ENCODE measurements at places on chromosomes 7 and 10.

DNA sequence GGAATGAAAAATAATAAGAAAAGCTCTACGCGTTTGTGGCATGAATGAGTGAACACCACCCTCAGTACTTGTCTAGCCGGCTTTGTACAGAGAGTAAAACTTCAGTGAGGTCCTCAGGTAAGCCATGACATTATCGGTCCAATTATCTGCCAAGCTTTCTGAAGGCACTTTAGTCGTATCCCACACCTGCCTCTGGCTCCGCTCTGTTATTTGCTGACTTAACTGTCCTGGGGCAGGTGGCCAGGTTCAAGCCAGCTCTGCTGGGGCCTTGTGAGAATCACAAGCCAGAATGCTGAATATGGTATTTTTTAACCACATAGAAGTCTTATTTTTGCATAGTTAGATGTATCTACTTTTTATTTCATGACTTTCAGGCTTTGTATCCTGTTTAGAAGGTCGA, 66.0 kb upstream of the FHIP2A start:
- no peak for DNase-seq

DNA sequence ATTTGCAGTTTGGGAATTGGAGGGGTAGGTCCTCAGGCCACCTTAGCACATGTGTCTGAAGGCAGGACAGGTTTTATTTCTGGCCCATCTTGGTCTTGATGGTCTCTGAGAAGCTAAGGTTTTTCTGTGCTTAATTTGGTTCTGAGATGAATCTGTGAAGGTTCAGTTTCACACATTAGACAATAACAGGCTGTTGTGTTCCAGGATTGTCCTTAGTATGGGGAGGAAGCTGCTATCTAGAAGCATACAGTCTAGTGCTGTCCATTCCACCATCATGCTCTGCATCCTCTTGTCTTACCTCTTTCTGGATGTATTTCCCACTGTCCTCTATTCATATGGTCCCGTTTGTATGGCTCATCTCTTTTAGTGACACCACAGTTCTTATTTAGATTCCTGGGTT, 7.1 kb downstream of the UBE2D1 start:
- no peak for DNase-seq

DNA sequence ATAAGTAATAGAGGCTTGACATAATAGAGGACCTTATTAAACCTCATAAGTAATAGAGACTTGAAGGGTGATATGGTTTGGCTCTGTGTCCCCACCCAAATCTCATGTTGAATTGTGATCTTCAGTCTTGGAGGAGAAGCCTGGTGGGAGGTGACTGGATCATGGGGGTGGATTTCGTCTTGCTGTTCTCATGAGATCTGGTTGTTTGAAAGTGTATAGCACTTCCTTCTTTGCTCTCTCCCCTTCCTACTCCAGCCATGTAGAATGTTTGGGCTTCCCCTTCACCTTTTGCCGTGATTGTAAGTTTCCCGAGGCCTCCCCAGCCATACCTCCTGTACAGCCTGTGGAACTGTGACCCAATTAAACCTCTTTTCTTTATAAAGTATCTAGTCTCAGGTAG, 8.6 kb downstream of the KIFBP start:
- DNase-seq: no peak

DNA sequence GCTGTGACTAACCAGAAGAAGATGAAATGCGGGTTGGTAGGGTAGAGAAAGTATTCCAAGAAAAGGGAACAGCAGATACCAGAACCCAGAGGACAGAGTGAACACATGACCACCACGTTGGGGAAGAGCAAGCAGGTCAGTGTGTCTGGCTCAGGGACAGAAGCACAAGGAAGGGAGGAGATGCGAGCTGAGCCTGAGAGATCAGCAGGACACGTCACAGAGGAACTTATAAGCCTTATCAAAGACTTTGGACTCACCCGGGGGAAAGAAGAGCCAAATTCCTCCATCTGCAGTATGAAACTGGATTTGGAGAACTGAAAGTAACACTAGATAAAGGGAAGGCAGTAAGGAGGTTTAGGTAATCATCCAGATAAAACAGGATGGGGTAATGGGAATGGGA, 232.1 kb upstream of the NPVF start:
- no peak for DNase-seq

GRCh38 chr10:93462881-93463280, 19.3 kb downstream of the MYOF start:
- DNase-seq: no peak

DNA sequence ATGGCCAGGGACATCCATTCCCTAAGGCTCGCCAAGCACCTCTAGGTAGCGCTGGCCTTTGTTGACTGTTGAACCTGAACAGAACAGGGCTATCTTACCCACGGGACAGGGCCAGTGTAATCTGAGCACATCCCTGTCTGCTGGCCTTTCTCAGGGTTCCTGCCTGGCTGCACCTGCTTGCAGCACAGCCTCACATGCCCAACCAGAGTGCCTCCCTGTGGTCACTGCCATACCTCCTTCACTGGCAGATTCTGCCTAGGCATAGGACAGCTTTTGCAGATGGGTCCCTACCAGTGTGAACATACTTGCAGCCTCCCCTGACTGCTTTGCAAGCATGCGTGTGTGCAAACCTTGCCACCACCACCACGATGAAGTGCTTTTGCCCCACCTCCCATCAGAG, 15.8 kb upstream of the LIPN start:
- DNase-seq: no peak

GRCh38 chr10:4543938-4544533, 282.0 kb upstream of the AKR1E2 start:
- no peak for DNase-seq

- no peak for DNase-seq
These were observed 88.1 kb downstream of the UNCX start for GRCh38 chr7:1320616-1321240.

GRCh38 chr7:149882248-149883047, 8.7 kb downstream of the ATP6V0E2 start:
- no peak for DNase-seq

DNA sequence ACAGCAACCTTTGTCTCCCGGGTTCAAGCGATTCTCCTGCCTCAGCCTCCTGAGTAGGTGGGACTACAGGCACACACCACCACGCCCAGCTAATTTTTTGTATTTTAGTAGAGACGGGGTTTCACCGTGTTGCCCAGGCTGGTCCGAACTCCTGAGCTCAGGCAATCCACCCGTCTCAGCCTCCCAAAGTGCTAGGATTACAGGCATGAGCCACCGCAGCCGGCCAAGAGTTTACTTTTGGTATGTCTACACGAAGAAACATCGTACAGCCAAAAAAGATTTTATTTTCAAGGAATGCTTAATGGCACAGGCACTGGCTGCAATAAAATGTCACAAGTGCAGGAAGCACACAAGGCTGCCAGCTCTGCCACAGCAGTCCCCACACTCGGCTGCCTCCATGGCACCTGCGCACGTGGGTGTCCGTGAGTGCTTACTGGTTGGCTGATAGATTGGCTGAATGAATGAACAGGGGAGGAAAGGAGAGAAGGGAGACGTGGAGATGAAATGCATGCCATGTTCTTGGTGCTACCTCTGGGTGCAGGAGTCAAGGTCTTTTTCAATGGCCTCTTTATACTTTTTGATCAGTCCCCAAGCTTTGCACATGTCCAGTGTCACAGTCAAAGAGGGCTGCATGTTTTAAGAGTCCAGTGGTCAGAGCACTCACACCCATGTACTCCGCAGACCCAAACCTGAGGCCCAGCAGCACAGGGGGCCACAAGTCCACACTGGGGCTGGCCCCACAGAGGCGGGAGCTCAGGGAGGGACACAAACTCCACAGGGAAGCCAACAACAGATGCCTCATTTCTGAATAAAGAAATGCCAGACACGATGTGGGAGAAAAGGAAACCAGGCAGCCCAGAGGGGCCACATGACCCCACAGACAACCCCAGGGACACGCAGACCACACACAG, 198.2 kb downstream of the MAD1L1 start:
- DNase-seq: no peak

GRCh38 chr10:133126431-133127290, 33.4 kb upstream of the KNDC1 start:
- no peak for DNase-seq

- no peak for DNase-seq
These were observed 354.4 kb upstream of the MKI67 start for GRCh38 chr10:128480601-128481000.
